ENCODE measurements at places on chromosomes 2 and 18.

- DNase-seq = no peak
Observed at GRCh38 chr18:68509902-68510301, 205.0 kb downstream of the TMX3 start.

DNA sequence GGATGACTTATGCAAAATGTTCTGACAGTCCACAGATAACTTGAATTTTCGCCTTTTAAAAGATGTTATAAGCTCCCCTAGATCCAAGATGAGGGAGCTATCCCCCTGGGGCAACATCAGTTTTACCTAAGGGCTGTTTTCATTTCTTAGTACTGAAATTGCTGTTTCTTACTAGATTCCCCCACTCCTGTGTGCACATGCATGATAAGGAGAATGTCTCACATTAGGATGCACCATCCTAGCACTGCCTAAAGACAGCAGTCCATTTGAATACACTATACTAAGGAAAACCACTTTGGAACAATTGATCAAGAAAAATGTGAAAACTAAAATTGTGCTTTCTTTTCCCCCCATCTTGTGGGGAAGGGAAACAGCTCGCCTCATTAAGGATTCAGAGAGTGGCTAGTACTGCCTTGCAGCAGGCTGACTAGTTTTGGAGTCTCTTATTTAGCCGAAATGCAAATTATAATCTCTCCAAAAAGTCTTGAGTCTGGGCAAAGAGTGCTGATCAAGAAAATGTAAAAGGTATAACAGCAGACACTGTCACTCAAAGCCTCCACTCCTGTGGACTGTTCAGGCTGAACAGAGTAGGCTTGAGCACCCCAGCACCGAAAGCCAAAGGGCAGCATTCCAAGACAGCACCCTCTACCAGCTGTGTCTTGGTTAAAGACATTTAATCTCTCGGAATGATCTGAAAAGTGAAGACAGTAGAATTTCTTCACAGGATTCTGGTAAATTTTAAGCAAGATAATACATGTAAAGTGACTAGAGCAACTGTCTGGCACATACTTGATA lies 65.0 kb downstream of the ZNF385B start:
- DNase-seq = no peak

DNA sequence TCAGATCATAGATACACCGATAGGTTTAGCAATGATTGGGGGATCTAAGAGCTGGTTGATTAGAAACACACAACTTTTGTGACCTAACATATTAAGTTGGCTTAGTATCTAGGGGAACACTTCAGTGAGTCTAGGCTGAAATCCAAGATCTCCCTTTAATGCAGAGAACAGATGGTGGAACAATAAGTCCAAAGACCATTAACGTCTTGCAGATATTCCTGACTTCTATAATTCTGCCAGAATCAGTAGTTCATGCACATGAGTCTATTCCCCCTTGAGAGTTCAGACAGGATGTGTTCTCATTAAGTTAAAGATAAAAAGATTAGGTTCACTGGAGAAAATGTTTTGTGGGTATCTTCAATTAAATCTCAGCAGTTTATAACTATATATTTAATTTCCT lies 506.5 kb downstream of the TSN start:
- DNase-seq = no peak

- no peak for DNase-seq
Observed at GRCh38 chr2:28648147-28648546, 103.5 kb upstream of the PPP1CB start.

- DNase-seq = no peak
Observed at GRCh38 chr2:201618744-201619662, 24.3 kb downstream of the TMEM237 start.

GRCh38 chr2:181131584-181131983 lies 151.2 kb downstream of the UBE2E3 start:
- DNase-seq = no peak

DNA sequence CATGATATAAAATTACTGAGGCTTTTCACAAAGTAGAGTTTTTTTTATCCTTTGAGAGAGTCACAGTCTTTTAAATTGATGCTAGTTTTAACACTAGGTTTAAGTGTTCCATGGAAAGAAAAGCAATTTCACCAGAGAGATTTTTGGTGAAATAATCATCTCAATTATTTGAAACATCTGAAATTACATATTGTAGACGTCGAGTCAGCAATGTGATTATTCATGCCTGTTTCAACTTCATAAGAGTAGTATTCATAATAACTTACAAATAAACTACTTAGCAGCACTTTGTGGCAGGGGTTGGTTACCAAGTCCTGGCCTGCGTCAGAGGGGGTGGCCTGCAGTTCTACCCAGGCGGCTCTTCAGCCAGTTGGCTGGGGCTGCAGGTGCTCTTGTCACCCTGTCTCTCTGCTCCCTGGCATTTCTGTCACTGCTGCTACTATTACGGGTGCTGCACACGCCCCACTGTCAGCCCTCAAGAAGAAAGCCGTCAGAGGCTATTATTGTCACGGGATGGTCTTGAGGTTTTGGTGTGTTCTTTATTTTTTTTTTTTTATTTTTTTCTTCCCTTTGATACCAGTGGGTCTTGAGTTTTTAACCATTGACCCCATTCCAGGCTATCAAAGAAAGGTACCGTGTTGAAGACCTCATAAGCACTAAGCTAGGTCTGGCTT lies 50.4 kb downstream of the MALT1 start:
- no peak for DNase-seq

GRCh38 chr18:33960417-33960816 lies 264.3 kb downstream of the NOL4 start:
- no peak for DNase-seq

- no peak for DNase-seq
Observed at GRCh38 chr2:23359631-23360567, 25.1 kb upstream of the KLHL29 start.

GRCh38 chr18:77095391-77096371 lies 36.9 kb downstream of the MBP start:
- DNase-seq = no peak

- DNase-seq = no peak
Observed at GRCh38 chr2:8541223-8541622, 140.6 kb upstream of the ID2 start.

DNA sequence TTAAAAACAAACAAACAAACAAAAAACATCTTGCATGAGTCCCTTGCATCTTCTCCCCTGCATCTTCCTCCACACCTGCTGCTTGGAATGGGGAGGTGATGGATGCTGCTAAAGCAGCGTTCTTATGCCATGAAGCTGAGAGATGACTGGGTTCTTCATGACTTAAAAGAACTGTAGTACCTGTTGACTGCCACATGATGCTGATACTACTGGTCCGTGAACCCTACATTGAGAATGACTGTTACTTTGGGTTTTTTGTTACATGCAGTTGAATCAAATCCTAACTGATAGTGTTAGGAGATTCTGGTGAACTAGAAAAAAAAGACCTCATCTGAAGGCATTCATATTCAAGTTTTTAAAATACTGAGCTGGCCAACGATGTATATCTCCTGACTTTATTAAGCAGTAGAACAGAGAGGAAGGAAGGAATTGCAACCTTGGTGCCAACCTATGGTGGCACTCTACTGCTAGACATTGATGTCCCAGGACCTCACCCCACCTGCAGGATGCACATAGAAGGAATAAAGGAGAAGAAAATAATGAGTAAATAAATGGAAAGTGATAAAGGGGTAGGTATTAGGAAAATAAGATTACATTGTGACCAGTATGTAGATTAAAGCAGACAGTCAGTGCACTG lies 63.2 kb upstream of the SPAG16 start:
- DNase-seq = no peak

DNA sequence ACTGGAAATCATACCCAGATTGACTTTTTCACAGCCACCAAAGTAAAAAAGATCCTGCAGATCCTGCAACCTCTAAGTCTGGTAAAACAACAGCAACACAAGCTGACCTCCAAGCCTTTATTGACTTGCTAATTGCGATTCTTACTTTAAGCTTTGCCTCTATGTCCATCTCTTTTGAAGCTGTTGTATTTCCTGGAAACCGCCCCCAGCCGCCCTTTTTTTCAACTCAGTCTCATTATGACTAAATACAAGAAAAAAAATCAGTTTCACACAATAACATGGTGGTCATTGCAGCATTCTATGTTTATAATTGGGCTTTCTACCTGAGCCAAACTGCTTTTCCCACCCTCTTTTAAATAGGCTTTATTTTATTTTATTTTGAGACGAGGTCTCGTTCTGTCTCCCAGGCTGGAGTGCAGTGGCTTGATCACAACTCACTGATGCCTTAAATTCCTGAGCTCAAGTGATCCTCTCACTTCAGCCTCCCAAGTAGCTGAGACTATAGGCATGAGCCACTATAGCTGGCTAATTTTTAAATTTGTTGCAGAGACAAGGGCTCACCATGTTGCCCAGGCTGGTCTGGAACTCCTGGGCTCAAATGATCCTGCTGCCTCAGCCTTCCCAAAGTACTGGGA lies 76.2 kb downstream of the MOGAT1 start:
- no peak for DNase-seq

DNA sequence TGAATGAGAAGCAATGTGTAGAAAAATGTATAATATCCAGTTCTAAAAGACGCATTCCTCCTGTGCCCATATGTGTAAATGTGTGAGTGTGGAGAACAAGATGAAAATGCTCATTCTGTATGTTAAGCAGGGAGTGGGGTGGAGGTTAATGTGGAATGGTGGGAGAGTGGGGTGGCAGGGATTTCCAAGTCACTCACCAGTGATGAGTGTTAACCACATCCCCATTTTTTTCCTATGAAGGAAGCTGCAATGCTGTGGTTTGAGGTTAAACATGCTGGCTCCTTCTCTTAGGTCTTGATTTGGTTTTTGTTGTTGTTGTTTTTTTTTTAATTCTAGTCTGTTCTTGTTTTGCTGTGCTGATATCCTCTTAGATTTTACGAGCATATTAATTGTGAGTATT lies 169.4 kb downstream of the NEDD4L start:
- no peak for DNase-seq

DNA sequence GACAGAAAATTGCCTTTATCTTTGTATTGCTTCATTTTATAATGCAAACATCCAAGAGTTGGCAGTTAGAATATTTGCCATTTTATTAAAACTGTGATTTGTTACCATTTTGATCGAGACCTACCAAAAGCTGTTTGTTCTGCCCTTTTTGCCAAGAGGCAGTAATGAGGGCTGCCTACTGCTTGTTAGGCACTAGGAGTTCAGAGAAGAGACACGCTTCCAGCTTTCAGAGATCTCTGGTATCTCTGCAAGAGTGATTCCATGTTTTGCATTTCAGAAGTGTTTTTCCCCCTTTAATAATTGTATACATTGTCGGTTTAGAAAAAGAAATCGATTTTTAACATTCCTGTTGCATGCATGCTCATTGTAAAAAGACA lies 628 bp downstream of the MRPL30 start:
- no peak for DNase-seq

DNA sequence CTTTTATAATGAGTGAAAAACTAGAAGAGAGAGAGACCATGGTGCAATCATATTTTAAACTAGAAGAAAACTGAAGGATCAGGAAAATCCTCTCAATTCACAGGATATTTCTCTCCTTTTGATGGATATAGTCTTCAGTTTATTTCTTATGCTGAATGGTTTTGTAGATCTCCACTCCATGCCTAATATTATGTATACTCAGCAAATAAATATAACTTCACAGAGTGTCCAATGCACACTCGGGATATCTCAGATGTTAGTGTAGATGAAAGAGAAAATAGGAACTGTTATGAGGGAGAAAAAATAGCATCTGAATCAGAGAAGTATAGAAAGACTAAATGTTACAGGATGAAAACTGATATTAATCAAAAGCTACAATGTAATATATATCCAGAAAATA lies 1324.5 kb upstream of the PIK3C3 start:
- DNase-seq = no peak
